ENCODE measurements at places on chromosomes 4 and X.

GRCh38 chrX:130827648-130828047 is 75.4 kb downstream of the ENOX2 start:
- no peak for DNase-seq

DNA sequence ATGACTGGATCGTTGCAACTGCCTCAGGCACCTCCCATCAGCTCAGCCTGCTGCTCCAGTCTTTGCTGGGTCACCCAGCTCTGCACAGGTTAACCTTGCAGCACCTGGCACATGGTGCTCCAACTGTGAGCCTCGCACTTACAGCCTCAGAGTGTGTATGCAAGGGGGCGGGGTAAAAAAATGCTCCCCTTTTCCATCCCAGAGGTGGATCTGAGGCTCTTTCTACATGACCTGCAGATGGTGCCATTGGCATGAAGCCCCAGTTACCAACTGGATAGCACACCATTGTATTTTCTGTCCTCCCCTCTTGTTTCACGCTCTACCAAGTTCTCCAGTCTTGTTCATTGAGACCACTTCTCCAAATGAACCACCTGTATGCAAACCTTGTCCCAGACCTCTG is 46.2 kb upstream of the TRPC3 start:
- peak; percentile 28 for DNase-seq

GRCh38 chr4:54726907-54727306 is 69.2 kb downstream of the KIT start:
- no peak for DNase-seq

GRCh38 chrX:25226151-25226550 is 210.4 kb upstream of the ARX start:
- DNase-seq = no peak
